CD4-positive, alpha-beta T cell treated with Interleukin-17A for 1 hour (primary cell): ENCODE measurements at places on chromosomes 2 and 18.
A peak's percentile ranks its signal among the peaks of the same experiment; 100 is the strongest.

DNA sequence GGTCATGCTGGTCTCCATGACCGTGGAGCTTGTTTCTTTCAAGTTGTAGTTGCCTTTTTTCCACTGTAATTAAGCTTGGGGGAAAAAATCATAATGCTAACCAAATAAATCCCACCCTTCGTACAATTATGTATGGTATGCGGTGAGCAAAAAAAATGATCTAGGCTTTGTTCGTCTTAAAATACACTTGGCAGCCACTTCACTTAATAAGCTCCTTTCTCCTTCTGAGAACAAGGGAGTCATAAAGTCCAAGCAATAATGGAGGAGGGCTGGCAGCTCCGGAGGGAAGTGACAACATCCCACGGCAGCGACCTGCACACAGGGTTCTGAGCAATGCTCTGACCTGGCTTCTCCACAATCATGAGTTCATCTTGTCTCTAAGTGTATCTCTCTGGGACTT is 91.2 kb upstream of the KLHL29 start:
- no peak for DNase-seq

DNA sequence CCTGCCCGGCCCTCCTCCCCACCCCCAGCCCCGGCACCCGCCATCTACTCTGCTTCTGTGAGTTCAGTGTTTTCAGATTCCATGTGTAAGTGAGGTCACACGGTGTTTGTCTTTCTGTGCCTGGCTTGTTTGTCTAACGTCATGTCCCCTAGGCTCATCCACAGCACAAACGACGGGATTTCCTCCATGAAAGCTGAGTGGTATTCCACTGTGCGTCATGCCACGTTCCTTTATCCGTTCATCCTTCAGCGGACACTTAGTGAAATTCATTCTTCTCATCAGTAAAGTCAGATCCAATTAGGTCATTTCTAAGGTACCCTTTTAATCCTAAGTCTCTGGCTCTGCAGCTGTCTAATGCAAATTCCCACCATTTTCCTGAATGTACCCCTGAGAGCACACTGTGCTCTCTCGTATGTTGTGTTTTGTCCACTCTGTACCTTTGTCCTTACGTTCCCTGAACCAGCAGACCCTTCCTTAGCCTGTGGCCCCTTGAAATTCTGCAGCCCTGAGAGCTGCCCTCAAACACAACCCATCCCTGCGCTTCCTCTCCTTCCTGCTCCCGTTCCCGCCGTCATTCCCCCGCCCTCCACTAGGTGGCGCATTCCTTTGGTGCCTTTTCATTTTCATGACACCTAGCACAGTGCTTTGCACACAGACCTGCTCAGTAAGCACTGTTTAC is 44.1 kb downstream of the TRAPPC12 start:
- peak; percentile 74 for DNase-seq

GRCh38 chr18:11047156-11047555 is 102.2 kb downstream of the PIEZO2 start:
- no peak for DNase-seq

- DNase-seq = peak; percentile 14
These were observed 41.7 kb downstream of the RAMP1 start for GRCh38 chr2:237900891-237901831.

DNA sequence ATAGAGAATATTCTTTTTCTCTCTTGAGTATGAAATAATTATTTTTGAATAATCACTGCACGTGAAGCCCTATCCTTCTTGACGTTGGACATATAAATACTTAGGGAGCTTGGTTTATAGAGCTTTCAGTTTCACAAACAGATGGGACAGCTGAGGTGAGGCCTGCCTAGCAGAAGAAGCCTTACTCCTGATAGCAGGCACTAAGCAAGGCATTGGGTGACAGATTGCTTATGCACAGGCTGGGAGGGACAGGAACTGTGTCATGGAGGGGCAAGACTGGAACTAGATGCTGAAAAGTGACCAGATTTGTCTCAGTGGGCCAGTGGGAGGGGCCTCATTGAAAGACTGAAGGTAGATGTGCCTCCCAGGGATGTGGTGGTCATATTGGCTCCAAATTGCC is 220.8 kb downstream of the NEDD4L start:
- DNase-seq = no peak

DNA sequence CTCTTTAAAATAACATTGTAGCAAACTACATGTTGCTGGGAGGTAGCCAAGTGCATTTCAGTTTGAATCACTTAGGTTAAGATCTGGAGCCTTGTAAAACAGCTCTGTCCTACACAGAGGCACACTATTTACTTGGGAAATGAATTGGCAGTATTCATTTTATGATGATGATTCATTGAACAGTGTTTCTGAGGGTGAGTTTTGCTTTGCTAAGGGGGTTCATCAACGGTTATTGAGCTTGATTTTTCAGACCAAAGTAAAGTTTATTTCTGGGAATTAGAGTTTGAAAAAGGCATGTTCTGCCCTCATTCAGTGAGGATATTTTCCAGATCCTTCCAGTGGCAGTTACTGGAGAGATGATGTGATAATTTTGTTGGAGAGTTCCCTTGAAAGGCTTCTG is 55.6 kb downstream of the CCDC85A start:
- no peak for DNase-seq

DNA sequence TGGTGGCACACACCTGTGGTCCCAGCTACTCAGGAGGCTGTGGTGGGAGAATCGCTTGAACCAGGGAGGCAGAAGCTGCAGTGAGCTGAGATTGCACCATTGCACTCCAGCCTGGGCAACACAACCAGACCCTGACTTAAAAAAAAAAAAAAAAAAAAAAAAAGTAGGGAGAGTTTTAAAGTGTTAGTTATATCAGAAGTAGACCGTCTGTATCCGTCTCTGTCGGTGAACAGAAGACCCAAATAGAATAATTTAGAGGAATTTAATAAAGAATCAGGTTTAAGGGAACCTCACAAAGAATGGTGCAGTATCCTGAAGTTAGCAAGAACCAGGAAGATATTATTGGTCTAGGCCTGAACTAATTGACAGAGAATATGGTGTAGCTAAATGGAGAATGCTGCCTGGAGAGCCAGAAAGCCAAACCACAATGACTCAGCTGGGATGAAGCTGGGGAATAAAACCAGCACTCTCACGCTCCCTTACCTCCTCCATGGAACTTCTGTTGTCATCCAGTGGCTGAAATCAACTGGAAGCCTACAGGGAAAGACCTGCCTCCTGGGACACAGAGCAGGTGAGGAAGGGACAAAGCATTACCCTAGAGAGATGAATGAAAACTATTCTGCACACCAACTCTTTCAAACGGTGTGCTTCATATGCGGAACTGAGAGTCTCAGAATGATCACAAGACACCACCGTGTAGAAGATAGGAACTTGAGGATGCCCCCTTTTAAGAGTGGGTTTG is 39.1 kb upstream of the PLEKHM3 start:
- no peak for DNase-seq

DNA sequence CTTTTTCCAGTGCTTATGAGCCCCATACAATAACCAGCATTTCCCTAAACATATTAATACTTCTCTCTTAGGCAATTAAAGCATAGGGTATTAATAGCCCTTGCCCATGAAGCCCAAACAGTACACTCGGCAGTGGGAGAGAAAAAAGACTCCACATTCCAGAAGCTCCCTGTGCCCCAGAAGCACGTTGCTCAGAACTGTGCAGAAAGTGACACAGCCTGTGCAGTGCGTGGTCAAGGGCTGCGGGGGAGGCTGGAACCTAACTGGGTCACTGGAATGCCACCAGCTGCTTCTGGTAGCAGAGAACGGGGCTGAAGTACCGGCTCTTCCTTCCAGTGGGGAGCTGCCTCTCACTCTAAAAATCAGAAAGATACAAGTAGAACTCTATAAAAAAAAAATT is 32.7 kb downstream of the EIPR1 start:
- DNase-seq = no peak

DNA sequence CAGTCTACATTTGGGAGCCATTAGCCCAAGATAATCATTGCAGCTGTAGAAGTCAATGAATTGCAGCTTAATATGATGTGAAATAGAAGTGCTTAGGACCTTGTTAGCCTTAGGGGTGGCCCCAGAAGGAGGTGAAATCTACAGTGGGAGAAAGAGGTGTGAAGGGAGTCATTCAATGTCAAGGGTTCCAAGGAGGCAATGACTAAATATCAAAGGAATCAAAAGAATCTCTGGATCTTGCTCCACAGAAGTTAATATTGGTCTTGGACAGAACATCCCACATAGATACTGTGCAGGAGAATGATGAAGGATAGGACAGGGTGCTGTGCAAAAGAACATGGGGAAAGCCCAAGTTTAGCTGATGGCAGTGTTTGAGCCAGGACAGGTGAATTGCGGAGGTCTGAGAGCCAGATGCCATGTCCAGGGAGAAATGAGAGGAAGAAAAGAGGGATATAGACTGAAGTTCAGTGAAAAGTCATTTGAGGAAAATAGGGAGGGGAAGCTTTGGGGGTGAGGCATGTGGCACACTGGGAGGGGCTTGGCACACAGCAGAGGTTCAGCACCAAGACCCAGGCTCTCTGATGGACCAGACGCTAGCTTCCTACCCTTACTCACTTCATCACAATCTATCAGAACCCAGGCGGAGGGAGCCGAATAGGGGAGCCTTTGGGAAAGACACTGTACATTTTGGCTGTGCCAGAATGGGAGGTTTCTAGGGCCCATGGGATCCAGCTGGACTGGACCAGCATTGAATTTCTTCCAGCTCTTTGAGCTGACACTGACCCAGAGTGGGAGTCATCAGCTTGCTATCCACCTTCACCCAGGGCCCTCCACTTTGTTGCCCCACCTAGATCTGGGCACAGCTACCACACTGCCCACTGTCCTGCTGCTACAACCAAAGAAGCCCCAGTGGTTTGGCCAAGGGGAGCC is 2.2 kb downstream of the IL1F10 start:
- no peak for DNase-seq

DNA sequence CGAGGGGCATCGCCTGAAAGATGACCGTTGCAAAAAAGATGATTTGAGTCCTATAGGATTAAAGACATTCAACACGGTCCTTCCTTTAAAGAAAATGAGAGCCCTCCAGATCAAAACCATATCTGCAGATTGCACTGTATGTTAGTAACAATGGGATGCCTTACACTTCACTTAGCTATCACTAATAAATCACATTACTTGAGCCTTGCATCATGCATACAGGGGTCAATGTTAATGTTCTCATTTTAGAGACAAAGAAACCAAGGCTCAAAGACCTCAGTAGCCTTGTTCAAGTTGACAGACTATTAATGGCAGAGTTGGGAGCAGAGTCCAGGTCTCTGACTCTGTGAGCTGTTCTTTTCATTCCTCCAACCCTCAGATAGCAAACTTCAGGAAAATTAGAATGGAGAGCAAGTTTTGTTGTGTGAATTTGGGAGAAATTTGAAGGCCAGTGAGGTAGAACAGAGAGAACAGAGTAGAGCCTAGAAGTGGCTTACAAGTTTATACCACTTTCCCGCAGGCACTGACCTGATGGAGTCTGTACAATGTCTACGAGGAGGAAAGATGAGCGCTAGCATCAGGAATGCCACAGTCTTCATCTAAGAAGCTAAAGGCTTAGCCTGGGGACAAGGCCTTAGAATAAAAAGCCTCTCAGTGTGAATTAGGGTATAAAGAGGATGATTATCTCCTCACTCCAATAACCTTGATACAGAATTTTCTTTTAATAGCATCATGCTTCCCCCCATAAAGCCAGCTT is 48.3 kb downstream of the TRIB2 start:
- no peak for DNase-seq

DNA sequence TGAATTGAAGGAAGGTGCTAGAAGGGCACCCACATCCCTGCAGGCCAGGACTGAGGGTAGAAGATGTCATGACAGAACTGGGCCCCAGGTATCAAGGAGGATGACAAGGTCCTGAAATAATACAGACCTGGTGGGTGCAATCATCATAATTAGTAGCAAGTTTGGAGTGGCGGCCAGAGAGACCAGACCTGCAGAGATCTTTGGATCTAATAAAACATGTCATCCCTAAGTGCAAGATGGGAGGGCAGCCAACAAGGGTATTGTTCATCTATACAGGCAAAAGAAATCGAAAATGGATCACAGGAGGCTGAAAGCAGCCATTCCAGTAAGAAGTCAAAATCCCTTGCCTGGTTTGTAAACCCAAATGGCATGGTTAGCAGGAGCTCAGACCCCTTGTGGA is 111.3 kb upstream of the BOD1L2 start:
- no peak for DNase-seq
